ENCODE measurements at places on chromosomes 4 and X. TPM values are rescaled to one million over a fixed set of nuclear protein-coding genes. Genes with fewer than 3 reads are reported as not detected.

TCEAL2 gene
- total RNA-seq: not detected

TRIM75 gene
- not detected for total RNA-seq

AFAP1 gene
- total RNA-seq: 125 TPM

TMEM175 gene
- 16.7 TPM for total RNA-seq

UCP1 gene
- total RNA-seq: not detected

UGT2A1 gene
- 0.16 TPM for total RNA-seq

SMIM14 gene
- 32.4 TPM for total RNA-seq
